MCF 10A (cell line): ENCODE measurements at places on chromosomes 12 and 14. TPM values are rescaled to one million over a fixed set of nuclear protein-coding genes. Genes with fewer than 3 reads are reported as not detected.

GRCh38 chr12:34406228-34406995 lies 384.1 kb downstream of the ALG10 start:
- DNase-seq = no peak

- no peak for DNase-seq
Observed at GRCh38 chr14:95544588-95544987, 9.7 kb downstream of the GLRX5 start.

DNA sequence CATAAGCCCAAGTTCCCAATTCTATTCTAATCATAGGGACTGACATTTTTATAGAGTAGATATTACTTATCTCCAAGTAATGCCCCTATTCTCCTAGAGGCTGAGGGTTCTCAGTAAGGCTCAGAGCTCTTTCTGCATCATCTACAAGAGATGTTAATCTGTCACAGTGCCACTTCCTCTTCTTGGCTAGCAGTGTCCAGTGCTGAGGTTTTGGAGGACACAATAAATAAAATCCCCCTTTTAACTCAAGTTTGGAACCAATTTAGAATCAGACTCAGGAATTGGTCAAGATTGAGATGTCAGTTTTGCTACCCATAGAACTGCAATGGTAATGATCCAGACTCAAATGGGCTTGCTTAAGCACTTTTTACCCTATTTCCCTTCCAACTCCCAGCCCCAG lies 154.1 kb upstream of the ARID2 start:
- DNase-seq = no peak

- DNase-seq = no peak
Observed at GRCh38 chr12:1436981-1437380, 157.4 kb downstream of the FBXL14 start.

DNA sequence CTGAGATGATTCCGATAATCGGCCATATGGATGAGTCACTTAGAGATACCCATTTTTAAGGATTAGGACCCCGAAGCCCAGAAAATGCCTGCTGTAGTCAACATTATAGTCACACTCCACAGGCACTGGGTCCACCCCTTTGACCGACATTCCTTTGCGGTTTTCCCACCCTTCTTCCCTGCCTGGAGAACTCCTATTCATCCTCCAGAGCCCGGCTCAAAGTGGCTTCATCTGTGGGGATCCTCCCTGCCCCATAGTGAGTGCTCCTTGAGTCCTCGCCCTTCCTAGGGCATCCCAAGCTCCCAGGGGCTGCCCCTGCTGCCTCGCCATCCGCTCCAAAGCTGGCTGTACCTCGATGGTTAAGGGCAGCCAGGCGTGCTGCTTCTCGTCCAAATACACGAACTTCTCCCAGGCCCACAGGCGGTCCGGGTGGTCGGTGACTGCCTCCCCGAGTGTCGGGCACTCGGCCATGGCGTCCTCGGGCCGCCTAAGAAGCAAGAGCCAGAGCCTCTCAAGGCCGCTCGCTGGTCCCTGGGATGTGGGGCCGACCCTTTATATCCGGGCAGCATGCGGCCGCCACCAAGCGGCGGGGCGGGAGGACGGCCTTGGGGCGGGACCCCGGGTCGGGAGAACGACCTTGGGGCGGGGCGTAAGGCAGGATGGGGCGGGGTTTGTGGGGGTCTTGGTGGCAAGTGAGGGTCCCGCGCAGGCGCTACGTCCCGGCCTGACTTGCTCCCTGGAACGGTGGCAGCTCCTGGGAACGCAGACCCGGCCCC lies at the start of gene TCL1A:
Gene TCL1A, minus strand, starts transcription at position 530 of the 776 bp plus-strand sequence. Its CDS starts 59 bp downstream, at position 471.
- no peak for DNase-seq

DNA sequence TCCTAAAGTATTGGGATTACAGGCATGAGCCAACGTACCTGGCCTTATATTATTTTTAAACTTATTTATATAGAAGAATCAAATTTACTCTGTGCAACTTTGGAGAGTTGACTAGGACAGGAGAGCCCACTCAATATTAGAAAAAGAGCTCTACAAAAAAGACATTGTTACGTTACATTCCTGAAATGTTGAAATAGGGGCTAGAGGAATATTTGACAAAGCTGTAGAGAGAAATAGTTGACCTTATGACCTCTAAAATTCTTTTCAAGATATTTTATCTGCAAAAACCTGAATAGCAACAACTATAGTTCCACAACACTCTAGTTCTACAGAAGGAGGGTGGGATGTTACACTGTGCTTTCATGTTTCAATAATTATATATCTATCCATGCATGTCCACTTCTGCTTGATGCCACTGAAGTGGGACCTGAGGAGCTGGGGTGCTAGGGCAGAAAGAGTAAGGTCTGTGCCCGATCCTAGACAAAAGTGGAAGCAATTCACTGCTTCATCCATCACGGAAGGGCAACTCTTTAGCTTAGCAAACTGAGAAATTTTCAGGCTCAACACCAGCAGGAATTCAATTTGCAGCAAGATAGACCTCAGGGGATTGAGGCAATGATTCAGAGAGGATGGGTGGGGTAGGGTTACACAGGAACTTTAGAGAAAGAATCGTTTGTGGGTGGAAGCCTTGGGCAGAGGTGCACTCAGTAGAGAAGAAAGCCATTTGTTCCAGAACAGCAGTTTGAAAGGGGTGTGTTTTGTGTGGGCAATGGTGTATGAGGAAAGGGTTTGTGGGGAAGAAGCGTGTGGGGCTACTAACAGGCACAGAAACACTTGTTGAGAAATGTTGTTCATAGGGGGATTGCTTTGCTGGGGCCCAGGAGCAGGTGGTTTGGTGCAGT lies 16.0 kb upstream of the RNASE10 start:
- DNase-seq = peak; percentile 53

- no peak for DNase-seq
Observed at GRCh38 chr14:53692885-53693284, 263.7 kb downstream of the BMP4 start.

- no peak for DNase-seq
Observed at GRCh38 chr14:102646615-102647014, 54.2 kb downstream of the RCOR1 start.

DNA sequence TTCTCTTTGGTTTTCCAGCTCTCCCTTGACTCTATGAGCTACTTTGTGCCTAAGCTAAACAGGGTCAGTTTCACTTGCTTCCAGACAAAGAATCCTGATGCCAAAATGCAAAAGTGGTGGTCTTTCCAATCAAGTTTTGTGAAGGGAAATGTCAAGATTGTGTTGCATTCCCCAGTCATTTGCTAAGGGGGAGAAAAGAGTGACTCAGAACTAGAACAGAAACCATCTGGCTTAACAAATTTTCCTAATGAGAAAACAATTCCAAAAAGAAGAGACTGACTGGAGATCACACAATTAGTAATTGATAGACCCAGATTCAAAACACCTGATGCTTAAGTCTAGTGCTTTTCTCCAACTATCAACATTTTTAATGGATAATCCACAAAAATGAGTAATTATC lies 235.1 kb upstream of the DIO2 start:
- no peak for DNase-seq

GRCh38 chr12:7602277-7602676 lies 63.4 kb downstream of the APOBEC1 start:
- peak; percentile 53 for DNase-seq

GRCh38 chr12:106669216-106669615 lies 86.4 kb downstream of the RFX4 start:
- no peak for DNase-seq

GRCh38 chr14:33720284-33720787 lies 230.5 kb downstream of the EGLN3 start:
- DNase-seq = no peak

DNA sequence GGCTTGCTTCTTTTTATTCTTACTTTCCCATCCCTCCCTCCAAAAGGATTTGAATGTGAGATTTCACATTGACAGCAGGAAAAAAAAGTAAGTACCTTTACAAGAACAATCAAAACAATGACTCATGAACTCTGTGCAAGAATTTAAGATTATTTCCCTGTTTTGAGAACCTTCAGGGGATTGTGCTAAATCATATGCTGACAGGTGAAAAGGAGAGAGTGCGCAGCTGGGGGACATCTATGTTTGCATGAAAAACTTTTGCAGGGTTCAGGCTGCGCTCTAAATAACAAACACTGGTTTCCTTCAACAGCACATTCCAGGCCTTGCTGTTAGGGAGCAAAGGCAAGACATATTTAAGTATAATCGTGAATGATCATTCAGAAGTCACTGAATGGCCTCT lies 27.3 kb downstream of the RERG start:
- peak; percentile 74 for DNase-seq

- DNase-seq = no peak
Observed at GRCh38 chr14:98888281-98888680, 383.7 kb downstream of the BCL11B start.

- DNase-seq = no peak
Observed at GRCh38 chr14:59215322-59215721, 26.9 kb downstream of the DAAM1 start.

- DNase-seq = no peak
Observed at GRCh38 chr14:65003394-65003793, 16.7 kb downstream of the FNTB start.

DNA sequence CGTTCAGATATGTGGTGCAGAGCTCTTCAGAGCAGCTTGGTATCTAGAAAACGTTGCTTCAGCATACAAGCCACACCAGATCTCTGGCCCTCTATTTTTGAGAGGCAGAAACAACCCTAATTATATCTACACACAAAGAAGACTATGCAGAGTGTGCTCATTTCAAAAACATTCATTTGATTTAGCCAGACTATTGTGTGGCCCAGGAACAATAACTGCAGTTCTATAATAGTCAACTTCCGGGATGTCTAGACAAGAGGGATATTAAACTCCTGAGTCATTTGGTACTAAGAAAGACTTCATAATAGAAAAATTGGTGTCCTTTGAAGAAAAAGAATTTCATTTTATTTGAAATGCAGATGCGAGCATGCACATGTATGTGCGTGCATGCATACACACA lies 153.8 kb downstream of the PELI2 start:
- no peak for DNase-seq

DNA sequence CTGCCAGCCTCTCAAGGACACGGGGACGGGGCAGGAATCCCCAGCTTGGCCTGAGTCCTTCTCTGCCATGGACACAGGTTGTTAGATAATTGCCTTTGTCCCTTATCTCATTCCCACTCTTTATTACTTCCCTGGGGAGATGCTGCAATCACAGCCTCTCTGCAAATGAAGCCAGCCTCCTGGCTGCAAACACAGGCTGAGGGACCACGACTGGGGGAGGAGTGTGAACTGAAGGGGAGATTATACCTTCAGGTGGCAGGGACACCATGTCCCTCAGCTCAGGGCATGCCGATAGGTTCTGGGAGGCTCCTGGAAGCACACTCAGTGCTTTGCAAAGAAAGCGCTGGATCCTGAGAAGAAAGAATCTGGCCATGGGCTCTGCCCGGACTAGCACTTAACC lies 16.1 kb upstream of the CHGA start:
- no peak for DNase-seq

DNA sequence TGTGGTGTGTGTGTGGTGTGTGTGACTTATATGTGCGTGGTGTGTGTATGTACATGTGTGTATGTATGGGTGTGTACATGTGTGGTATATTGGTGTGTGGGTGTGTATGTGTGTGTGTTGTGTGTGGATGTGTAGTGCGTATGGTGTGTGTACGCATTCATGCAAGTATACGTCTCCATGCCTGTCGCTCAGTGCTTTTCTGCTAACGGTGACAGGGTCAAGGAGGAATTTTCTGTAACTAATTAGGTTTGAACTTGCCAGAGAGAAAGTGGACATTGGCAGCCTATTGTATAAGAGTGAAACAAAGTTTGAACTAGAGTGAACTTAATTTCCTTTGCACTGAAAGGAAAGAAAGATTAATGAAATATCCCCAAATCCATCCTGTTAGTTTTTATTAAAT lies 120.9 kb upstream of the GSC start:
- DNase-seq = no peak

- peak; percentile 94 for DNase-seq
Observed at GRCh38 chr12:106288494-106289195, 13.9 kb upstream of the TCP11L2 start.

DNA sequence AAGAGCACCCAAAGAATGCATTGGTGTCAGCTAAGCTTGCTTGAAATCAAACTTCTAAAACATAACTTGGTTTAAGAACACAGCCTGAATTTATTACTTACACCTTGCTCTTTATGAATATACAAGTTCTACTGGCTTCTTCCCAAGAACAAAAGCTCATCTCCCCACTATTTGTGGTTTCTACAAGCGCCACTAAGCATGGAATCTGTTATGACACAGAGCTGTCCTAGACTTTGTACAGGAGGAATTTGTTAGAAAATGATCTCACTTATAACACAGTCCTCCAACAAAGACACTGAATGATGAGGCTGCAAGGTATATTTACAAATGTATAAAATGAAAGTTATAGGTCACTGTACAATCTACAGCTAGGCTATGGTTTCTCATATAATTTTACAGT lies 452.1 kb downstream of the BCAT1 start:
- peak; percentile 43 for DNase-seq

- DNase-seq = no peak
Observed at GRCh38 chr12:120263748-120264085, 1.8 kb downstream of the PXN start.

DNA sequence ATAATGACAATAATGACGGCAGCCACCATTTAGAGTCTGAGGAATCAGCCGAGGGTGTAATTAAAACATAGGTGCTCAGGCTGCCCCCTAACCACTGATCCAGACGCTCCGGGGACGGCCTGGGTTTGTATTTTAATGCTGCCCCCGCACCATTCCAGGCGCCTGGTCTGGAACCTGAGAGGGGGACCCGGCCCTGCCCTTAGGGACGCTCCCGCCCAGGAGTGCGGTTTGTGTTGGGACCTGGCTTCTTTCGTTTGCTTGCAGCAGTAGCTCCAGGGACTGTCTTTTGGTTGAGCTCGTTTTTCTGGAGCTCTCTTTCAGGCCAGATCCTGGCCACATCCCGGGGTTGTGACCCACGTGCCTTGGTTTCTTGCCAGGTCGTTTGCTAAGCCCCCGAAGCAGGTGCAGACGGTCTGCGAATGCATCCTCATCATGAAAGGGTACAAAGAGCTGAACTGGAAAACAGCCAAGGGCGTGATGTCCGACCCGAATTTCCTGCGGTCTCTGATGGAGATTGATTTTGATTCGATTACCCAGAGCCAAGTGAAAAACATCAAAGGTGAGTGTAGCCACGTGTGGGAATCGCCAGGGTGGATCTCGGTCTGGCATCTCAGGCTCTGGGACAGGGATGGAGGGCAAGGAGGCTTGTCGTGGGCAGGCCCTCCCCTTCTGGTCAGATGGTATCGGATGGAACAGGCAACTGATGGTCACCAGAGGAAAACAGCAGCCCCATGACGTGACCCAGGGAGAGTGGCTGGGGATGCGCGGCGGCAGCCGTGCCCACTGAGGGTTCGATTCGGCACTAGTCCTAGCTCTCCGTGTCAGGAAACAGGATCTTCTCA lies 63.5 kb downstream of the CCDC92 start:
- no peak for DNase-seq

GRCh38 chr14:90785471-90785870 lies 30.8 kb downstream of the TTC7B start:
- peak; percentile 45 for DNase-seq

- DNase-seq = no peak
Observed at GRCh38 chr14:101236496-101237251, 324.6 kb upstream of the DIO3 start.

GRCh38 chr12:110149086-110149660 lies 25.0 kb downstream of the IFT81 start:
- no peak for DNase-seq

Gene MYF6
- not detected in 2 replicates for total RNA-seq

Gene R3HDM2
- total RNA-seq = 53.9 and 64.8 TPM in 2 replicates

Gene FITM1
- 0.47 TPM in 1 of 2 replicates, not detected in the other for total RNA-seq

Gene GLIPR1L2
- total RNA-seq = 0.23 TPM in 1 of 2 replicates, not detected in the other

Gene PPHLN1
- 51.1 and 54.5 TPM in 2 replicates for total RNA-seq

Gene PIWIL1
- not detected in 2 replicates for total RNA-seq

Gene KRT77
- not detected in 2 replicates for total RNA-seq

Gene ASIC1
- total RNA-seq = 1.3 and 1.7 TPM in 2 replicates

Gene CS
- total RNA-seq = 213 and 257 TPM in 2 replicates

Gene ENDOU
- not detected in 2 replicates for total RNA-seq

Gene SLC24A4
- total RNA-seq = not detected in 2 replicates

Gene C3AR1
- total RNA-seq = not detected in 2 replicates

Gene HPD
- 0.21 TPM in 1 of 2 replicates, not detected in the other for total RNA-seq
